CMK (cell line): ENCODE measurements at places on chromosomes 11 and 22.

- peak; percentile 82 for DNase-seq
Observed at GRCh38 chr11:62556108-62556874, 9.7 kb upstream of the AHNAK start.

DNA sequence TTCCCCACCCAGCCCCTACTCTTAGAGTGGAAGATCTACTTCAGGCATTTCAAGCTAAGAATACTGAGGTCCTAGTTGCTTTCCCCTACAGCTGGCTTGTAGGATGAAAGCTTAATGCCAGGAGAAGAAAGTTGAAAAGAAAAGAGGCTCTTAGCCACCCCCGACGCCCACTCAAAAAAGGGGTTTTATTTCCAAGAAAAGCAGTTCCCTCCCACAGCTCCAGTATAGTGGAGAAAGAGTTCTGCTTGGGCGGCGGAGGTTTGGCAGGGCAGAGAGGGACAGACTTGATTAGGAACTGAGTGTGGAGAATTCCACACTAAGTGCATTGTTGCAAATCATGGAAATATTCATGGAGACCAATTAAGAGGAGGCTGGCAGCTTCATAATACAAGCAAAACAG lies 470.9 kb downstream of the ETS1 start:
- no peak for DNase-seq

- DNase-seq: peak; percentile 65
Observed at GRCh38 chr11:10653946-10654810, 39.4 kb downstream of the IRAG1 start.

GRCh38 chr11:129295746-129296145 lies 79.9 kb upstream of the BARX2 start:
- DNase-seq: no peak

- no peak for DNase-seq
Observed at GRCh38 chr22:49853981-49854831, 562 bp downstream of the ZBED4 start.

DNA sequence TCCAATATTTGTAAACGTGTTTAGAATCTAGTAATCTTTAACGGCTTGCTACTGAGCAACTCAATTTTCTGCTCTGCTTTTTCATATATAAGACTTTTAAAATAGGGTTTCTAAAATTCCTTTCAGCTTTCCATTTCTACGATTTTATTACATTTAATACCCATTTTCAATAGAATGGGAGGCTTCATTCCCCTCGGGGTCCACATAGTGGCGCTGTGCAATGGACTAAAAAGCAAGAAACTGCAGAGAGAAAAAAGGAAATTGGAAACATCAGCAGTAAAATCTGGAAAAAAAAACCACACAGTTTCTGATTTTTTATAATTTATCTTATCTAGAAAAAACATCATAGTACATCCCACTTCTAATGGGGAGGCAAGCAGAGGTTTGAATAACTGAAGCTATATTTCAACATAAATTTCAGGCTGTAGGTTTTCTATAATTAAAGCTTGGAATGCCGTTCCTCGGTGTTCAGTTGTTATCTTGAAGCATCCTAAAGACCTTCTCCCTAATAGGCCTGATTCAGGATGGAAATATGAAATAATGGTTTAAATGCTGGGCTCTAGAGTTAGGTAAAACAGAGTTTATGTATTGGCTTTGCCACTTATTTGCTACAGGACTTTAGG lies 18.7 kb upstream of the JHY start:
- no peak for DNase-seq

DNA sequence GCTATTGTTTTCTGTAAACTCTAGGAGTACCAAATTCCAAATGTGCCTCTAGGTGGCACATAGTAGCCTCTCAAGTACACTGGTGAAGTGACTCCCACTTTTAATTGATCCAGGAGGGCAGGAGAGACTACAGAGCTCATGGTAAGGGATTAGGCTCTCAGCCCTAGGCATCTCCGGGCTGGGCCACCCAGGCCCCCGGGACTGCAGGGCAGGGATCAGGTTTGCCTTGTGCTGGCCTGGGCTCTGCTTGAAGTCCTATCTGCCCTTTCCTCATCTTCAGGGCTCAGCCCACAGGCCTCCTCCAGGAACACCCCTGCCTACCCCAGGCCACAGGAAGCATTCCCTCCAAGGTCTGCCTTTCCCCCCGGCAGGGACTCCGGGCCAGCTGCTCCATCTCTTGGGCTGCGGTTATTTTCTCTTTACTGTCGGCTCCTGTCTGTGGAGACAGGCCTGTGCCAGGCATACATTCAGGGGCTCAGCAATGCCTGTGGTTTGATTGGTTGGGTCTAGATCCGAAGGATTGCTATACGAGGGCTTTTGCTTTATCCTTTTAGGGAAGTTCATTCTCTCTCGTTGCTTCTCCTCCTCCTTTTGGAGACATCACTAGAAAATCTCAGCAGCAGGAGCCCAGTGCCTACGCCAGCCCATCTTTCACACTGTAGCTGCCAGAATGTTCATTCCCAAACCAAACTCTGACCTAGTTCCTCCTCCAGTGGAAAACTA lies 32.8 kb downstream of the PARVA start:
- no peak for DNase-seq
